ENCODE measurements at places on chromosomes 12 and 14.

DNA sequence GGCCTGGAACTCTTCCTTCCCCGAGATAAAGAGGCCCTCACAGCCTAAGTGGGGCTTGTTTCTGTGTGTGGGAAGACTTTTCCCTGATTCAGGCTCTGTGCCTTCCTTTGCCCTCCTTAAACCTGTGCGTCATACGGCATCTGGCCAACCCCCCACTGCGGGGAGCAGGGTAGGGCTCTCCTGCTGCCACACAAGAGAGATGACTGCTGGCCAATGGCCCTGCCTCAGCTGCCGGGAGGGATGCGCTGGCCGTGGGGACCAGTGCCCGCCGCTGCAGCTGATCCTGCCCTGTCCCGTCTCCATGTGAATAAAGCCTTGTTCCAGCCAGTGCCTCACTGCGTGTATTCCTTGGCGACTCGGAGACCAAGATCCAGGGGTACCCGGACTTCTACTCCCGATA is 42.5 kb upstream of the BEGAIN start:
- H3K36me3 ChIP-seq: no peaks in the 10 kb centered on the region
- no peak overlapping the region for H3K4me3 ChIP-seq
- peaks cover 3% of the 10 kb centered on the region for H3K4me1 ChIP-seq

- no peaks in the 10 kb centered on the region for H3K27me3 ChIP-seq
- H3K4me3 ChIP-seq: no peak overlapping the region
- no peak overlapping the region for H3K27ac ChIP-seq
These were observed 245.9 kb downstream of the ADAMTS20 start for GRCh38 chr12:43306066-43306465.

DNA sequence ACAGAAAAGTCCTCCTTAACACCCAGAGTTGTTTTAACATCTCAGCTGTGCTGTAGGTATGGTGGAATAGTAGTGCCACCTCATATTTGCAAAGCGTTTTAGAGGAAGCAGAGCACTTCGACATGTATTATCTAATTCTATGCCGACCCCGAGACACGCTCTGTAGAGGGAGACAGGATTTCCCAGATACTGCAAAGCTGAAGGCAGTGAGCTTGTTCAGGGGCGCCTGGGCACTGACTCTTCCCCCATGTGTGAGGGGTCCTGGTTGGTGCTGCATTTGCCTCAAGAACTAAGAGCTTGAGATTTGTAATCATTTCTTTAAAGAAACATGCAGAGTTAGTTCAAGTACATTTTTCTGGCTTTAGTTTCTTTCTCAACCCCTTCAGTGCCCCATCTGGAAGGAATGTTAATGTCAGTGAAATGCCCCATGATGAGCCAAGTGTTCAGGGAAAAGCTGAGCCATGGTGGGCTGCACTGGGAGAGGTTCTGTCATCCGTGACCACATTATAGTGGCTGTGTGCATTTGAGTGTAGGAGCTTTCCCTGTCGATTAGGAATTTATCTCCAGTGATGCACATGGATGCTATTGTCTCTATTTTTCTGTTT is 66.3 kb downstream of the MBIP start:
- no peak overlapping the region for H3K4me3 ChIP-seq
- peaks cover 12% of the 10 kb centered on the region for H3K4me1 ChIP-seq
- no peak overlapping the region for H3K27ac ChIP-seq
- H3K27me3 ChIP-seq: no peaks in the 10 kb centered on the region
- no peak for DNase-seq
- H3K36me3 ChIP-seq: no peaks in the 10 kb centered on the region

GRCh38 chr14:80575763-80576162 is 364.5 kb upstream of the DIO2 start:
- DNase-seq: no peak
- H3K4me3 ChIP-seq: no peak overlapping the region
- no peaks in the 10 kb centered on the region for H3K27me3 ChIP-seq
- no peaks in the 10 kb centered on the region for H3K4me1 ChIP-seq
- H3K27ac ChIP-seq: no peak overlapping the region

DNA sequence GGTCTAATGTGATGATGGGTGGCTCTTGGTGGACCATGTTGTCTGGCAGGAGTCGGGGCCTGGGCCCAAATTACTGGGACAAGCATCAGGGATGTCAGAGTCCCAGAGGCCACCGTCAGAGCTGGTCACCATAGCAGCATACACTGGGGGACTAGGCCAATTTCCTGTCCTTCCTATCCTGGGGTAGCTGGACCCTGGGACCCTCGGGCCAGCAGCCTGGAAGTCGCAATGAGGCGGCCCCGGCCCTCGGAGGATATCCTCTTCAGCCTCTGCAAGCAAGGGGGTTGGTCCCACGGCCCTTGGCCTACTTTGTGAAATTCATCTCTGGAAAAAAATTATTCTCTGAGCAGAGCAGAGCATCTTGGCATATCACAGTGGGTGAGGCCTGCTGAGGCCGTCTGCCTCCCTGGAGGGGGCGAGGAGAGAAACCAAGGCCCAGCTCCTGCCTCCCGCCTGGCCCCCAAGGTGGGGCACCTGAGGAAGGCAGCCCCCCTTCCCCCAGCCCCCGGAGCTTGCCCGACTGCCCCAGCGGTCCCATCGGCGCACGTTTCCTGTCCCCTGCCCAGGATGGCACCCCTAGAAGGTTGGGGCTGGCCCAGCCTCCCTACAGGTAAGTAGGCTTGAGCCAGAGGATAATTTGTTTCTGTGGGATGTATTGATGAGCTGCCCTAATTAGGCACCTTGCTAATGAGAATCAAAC is 135.0 kb upstream of the MYL2 start:
- no peak overlapping the region for H3K4me3 ChIP-seq
- H3K4me1 ChIP-seq: no peaks in the 10 kb centered on the region
- H3K36me3 ChIP-seq: no peaks in the 10 kb centered on the region
- H3K27ac ChIP-seq: no peak overlapping the region

DNA sequence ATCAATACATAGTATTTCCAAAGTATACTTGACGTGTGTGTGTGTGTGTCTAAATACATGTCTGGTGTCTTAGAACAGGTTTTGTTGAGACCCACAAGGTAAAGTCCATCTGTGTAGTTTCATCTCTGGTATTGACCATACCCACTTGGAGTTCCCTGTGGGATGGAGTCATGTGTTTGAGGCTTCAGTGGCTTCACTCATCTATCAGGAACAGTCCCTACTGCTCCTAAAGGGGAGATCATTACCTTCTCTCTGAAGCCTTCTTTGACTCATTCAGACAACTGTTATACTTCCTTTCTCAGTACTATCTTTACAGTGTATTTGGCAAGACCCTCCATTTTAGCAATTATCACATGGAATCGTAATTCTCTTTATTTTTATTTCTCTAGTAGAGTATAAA is 14.2 kb downstream of the RAB21 start:
- H3K36me3 ChIP-seq: peaks cover 25% of the 10 kb centered on the region
- H3K4me1 ChIP-seq: peaks cover 28% of the 10 kb centered on the region
- H3K4me3 ChIP-seq: no peak overlapping the region
- DNase-seq: no peak
- no peak overlapping the region for H3K27ac ChIP-seq
- no peaks in the 10 kb centered on the region for H3K27me3 ChIP-seq

DNA sequence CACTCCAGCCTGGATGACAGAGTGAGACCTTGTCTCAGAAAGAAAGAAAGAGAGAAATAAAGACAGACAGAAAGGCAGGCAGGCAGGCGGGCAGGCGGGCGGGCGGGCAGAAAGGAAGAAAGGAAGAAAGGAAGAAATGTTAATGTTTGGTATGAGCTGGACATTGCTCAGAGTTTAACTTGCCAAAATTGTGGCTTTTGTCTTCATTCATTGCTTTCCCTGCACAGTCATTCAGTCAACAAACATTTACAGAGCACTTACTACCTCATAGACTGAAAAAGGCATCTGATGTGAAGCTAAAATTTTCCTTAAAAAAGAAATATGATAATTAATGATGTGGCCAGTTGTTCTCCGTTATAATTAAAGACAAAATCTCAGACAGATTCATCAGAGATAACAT is 247.1 kb downstream of the SPTSSA start:
- H3K36me3 ChIP-seq: no peaks in the 10 kb centered on the region
- H3K27me3 ChIP-seq: no peaks in the 10 kb centered on the region
- H3K4me3 ChIP-seq: no peak overlapping the region
- DNase-seq: no peak
- H3K4me1 ChIP-seq: peaks cover 13% of the 10 kb centered on the region

GRCh38 chr14:51093371-51094281 is 1.3 kb downstream of the TRIM9 start:
- no peak for DNase-seq
- H3K36me3 ChIP-seq: no peaks in the 10 kb centered on the region
- peaks cover 26% of the 10 kb centered on the region for H3K4me1 ChIP-seq
- peaks cover 17% of the 10 kb centered on the region for H3K27me3 ChIP-seq
- H3K4me3 ChIP-seq: peak overlapping the region; percentile 71
- no peak overlapping the region for H3K27ac ChIP-seq

DNA sequence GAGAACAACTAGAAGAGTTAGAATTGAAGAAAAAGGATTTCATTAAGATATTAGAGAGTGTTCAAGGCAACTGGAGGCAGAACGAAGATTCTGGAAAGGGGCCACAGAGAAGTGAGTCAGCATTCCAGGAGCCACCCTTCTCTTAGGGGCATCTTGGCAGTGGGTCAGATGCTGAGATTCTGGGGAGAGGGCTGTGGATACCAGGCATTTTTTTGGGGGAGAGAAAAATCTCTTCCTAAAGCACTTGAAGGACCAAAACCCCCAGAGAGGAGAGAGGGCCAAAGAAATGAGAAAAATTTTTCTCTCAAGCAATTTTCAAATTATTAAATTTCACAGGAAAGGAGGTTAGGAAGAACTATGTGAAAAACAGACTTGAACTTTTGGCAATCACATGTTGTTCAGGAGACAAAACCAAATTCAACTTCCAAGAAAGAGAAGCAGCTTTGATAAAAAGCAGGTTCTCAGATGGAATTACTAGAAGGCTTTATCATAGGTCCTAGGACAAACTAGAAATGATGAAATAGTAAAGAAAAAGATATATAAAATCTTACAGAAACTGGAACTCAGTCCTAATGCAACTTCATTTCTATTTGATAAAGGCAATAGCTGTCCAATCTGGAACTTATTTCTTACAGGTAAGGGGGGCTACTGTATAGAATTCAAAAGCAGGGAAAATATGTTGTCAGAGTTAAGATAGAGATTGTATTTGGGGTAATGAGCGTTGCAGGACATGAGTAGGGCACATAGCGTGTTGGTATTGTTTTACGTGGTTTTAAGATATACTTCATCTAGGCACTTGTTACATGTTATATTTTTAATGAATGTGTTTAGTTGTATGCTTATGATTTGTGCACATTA is 1.1 kb upstream of the CLEC2D start:
- H3K4me1 ChIP-seq: peaks cover 11% of the 10 kb centered on the region
- H3K27me3 ChIP-seq: no peaks in the 10 kb centered on the region
- no peak for DNase-seq
- peaks cover 19% of the 10 kb centered on the region for H3K36me3 ChIP-seq

DNA sequence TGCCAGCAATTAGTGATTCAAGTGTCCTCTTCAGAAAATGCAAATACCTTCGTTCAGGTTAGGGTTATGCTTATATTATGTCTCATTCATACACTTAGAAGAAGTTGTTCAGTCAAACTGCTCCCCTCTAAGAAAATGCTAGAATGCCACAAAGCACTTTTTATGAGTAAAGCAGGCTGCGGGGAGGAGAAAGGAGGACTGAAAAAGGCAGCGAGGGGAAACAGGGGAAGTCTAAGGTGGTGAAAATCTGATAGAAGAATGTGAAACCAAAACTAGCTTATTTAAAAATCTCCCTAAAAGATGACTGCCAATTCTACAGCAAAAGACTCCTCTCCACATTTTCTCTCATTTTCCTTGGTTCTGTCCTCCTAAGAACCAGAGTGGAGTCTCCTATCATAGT is 70.1 kb downstream of the PRKD1 start:
- no peak for DNase-seq
- H3K27me3 ChIP-seq: no peaks in the 10 kb centered on the region
- no peak overlapping the region for H3K27ac ChIP-seq
- no peaks in the 10 kb centered on the region for H3K36me3 ChIP-seq

GRCh38 chr12:80156306-80156705 is 57.0 kb downstream of the OTOGL start:
- H3K4me1 ChIP-seq: no peaks in the 10 kb centered on the region
- H3K27me3 ChIP-seq: no peaks in the 10 kb centered on the region
- H3K36me3 ChIP-seq: no peaks in the 10 kb centered on the region
- no peak overlapping the region for H3K27ac ChIP-seq
- DNase-seq: no peak
- no peak overlapping the region for H3K4me3 ChIP-seq

GRCh38 chr14:20195911-20196310 is 5.2 kb downstream of the OR11G2 start:
- no peaks in the 10 kb centered on the region for H3K27me3 ChIP-seq
- H3K36me3 ChIP-seq: no peaks in the 10 kb centered on the region
- DNase-seq: no peak
- H3K4me1 ChIP-seq: no peaks in the 10 kb centered on the region

GRCh38 chr12:123127182-123127495 is 23.8 kb downstream of the PITPNM2 start:
- no peak for DNase-seq
- no peaks in the 10 kb centered on the region for H3K27me3 ChIP-seq
- H3K4me1 ChIP-seq: peaks cover 31% of the 10 kb centered on the region
- H3K36me3 ChIP-seq: no peaks in the 10 kb centered on the region
- no peak overlapping the region for H3K4me3 ChIP-seq

GRCh38 chr14:87989221-87989955 is 3.6 kb downstream of the GALC start:
- H3K27me3 ChIP-seq: no peaks in the 10 kb centered on the region
- no peak overlapping the region for H3K27ac ChIP-seq
- peaks cover 9% of the 10 kb centered on the region for H3K36me3 ChIP-seq
- DNase-seq: no peak
- peaks cover 20% of the 10 kb centered on the region for H3K4me1 ChIP-seq

DNA sequence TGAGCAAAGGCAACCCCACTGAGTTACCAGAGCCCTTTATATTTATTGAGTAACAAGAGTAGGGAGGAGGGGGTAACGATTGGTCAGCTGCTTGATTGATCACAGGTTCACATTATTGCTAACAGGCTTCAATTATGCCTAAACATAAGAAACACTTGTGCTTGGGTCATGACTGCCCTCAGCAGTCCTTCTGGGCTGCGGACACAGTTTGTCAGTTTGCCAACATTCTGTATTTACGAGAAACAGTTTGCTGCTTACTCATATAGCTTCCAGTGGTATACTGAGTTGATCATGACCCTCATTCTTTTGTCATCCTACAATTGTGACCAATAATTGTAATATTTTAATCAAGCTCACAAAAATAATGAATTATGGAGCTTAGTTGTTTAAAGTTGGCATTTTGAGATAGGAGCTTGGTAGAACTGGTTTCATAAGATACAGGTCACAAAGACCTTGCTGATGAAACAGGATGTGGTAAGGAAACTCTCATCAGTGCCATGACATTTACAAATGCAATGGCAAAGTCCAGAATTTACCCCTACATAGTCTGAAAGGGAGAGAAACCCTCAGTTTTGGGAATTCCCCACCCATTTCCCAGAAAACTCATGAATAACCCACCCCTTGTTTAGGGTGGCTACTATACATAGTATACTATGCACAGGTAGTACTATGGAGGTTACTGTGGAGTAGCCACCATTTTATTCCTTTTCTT is 1421.0 kb upstream of the FLRT2 start:
- no peaks in the 10 kb centered on the region for H3K36me3 ChIP-seq
- no peak overlapping the region for H3K27ac ChIP-seq
- H3K4me1 ChIP-seq: no peaks in the 10 kb centered on the region
- DNase-seq: no peak
- H3K4me3 ChIP-seq: no peak overlapping the region

GRCh38 chr14:21268617-21269251 is 508 bp downstream of the HNRNPC start:
- H3K27ac ChIP-seq: peak overlapping the region; percentile 94
- no peak for DNase-seq
- H3K4me1 ChIP-seq: peaks cover 47% of the 10 kb centered on the region

All from suprapubic skin (tissue), 4 donors.